ENCODE measurements at places on chromosomes 6 and 20. TPM values are rescaled to one million over a fixed set of nuclear protein-coding genes. Genes with fewer than 3 reads are reported as not detected.

The HELZ2 gene
- 8.7 TPM for polyA plus RNA-seq

GRCh38 chr6:56862415-56863175, 92.3 kb upstream of the BEND6 start:
- DNase-seq: no peak

DNA sequence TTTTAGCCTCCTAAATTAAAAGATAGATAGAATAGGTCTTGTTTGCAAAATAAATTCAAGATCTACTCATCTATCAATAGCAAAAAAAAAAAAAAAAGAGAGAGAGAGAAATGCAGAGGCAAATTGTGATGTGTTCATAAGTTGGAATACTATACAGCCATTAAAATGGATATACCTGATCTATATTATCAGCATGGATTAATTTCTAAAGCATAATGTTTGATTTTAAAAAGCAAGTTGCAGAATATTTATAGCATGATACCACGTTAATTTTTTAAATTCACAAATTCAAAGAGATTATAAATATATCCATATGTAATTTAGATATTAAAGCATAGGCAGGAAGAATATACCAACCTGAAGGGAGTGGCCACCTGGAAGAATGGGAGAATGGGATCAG, 114.9 kb upstream of the PTPRT start:
- DNase-seq: no peak

GRCh38 chr6:111802015-111802414, 71.2 kb downstream of the FYN start:
- no peak for DNase-seq

DNA sequence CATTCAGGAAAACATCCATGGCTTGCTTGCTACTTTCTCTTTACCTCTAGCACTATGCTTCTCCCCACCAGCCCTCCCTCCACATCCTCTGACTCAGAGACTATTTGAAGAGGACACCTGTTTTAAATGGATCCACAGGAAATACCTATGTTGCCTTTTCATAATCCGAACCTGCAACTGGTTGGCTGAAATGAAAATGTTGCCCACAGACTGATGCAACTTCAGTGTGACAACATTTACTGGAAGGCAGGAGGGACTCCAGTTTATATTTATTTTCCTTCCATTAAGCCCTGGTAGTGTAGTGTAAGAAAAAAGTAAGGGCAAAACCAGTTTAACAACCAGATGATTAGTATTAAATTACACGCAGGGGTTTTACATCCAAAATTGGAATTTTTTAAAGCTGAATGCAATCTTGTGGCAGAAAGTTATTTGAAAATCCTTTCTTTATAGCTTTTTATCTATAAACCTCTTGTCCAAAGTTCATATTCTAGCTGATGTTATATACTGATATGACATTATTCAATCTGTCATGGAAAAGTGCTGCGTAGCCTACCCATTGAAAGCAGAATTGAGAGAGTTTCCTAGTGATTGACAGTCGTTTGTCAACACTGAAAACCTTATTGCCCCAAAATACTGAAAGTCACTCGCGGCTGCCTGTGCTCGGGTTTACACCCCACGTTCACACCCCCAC, 881 bp upstream of the AIG1 start:
- DNase-seq: no peak

GRCh38 chr6:55869674-55870073, 5.7 kb downstream of the BMP5 start:
- DNase-seq: no peak

Data from right cardiac atrium (tissue), 5 donors.